ENCODE measurements at places on chromosomes 3 and 15. TPM values are rescaled to one million over a fixed set of nuclear protein-coding genes. Genes with fewer than 3 reads are reported as not detected.

The MYD88 gene
- total RNA-seq: 3.8 TPM

The FILIP1L gene
- 147 TPM for total RNA-seq

The STAB1 gene
- total RNA-seq: 47.5 TPM

The GLDN gene
- 1.1 TPM for total RNA-seq

The NPAP1 gene
- not detected for total RNA-seq

The ZBTB47 gene
- total RNA-seq: 121 TPM

The GPR176 gene
- total RNA-seq: 1.0 TPM

The CCR9 gene
- total RNA-seq: not detected

The VIPR1 gene
- total RNA-seq: 0.37 TPM

The SMARCC1 gene
- 31.9 TPM for total RNA-seq

DNA sequence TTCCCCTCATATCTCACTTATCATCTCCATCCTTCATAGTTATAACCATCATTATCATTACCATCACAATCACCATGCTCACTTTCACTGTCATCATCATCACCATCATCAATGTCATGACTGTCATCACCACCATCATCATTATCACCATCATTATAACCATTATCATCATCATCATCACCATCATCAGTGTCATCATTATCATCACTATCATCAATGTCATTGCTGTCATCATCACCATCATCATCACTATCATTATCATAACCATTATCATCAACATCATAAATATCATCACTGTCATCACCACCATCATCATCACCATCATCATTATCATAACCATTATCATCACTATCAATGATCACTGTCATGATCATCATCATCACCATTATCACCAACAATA is 44.1 kb downstream of the SSUH2 start:
- no peak overlapping the region for H3K4me3 ChIP-seq
- no peak overlapping the region for H3K27ac ChIP-seq
- no peak for DNase-seq
- no peaks in the 10 kb centered on the region for H3K27me3 ChIP-seq
- peaks cover 32% of the 10 kb centered on the region for H3K4me1 ChIP-seq

DNA sequence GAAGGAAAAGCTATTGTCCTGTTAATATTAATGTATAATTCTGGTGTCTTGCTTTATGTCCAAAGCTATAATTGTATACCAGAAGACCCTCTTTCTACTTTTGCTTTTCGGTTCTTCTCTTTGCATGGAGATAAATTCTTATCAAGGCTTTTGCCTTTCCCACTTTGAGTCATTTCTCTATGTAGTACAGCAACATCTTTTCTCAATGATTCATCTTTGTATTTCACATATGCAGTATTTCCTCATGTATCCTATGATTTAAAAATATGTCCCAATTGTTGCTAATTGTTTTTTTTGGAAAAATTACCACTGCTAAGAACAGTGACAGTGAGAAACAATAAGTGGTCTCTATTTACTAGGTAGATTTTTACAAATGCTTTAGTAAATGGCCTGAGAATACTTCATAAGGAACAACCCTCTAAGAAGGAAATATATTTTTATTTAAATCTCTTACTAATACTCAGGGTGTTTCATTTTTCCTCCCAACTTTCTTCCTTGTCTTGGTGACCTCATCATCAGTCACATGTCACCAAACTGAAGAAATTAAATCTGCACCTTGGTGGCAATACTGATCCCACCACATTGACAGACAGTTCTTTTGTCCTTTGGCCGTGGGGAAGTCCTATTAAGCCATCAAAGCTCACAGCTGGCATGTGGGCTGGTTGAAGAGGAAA is 290.6 kb downstream of the SATB1 start:
- no peaks in the 10 kb centered on the region for H3K36me3 ChIP-seq
- DNase-seq: no peak
- H3K4me3 ChIP-seq: no peak overlapping the region
- no peaks in the 10 kb centered on the region for H3K27me3 ChIP-seq

DNA sequence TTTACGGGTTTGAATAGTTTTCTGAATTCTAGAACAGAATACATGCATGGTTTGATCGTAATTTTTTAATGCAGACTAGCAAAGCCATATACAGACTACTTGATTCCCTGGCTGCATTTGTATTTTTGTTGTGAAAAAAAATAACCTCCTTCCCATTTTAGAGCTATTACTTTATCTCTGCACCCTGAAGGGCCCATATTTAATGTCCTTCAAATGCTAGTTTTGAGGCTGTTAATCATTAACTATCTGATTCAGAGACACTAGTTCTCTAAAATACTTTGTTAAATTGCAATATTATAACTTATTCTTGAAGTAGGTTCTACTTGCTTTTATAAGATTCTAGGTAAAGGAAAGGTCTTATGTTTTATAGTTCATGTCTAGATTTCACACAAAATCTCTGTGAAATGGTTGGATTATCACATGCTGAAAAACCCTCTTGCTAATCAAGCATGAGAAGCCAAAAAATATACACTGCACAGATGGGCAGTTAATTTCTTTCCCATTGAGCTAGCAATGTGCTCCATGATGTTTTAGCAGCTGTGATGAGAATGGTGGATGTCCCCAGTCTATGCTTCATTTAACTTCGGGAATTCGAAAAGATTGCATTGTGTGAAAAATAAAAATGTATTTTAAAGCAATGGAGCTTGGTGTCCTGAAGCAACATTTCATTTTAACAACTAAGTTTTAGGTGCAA is 634.0 kb upstream of the BCHE start:
- no peak overlapping the region for H3K4me3 ChIP-seq
- H3K36me3 ChIP-seq: no peaks in the 10 kb centered on the region
- DNase-seq: no peak
- H3K27ac ChIP-seq: no peak overlapping the region

DNA sequence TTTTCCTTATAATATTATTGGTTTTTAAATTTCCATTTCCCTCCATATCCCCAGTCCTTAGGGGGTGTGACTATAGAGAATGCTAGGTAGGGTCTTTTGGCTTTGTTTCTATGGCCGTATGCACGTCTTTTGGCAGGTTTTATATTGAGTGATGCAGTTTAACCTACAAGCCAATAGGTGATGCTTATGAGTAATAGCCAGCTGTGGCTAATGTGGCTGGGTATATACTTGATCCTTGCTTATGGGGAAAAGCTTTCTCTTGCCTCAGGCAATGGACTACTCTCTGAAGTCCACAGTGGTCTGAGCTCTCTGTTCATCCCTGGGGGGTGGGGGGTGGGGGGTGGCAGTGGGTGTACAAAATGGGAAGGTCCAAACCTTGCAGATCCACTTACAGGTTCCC is 223.9 kb downstream of the MFSD1 start:
- no peak overlapping the region for H3K4me3 ChIP-seq
- H3K27ac ChIP-seq: no peak overlapping the region
- H3K36me3 ChIP-seq: no peaks in the 10 kb centered on the region
- H3K4me1 ChIP-seq: no peaks in the 10 kb centered on the region
- DNase-seq: no peak

DNA sequence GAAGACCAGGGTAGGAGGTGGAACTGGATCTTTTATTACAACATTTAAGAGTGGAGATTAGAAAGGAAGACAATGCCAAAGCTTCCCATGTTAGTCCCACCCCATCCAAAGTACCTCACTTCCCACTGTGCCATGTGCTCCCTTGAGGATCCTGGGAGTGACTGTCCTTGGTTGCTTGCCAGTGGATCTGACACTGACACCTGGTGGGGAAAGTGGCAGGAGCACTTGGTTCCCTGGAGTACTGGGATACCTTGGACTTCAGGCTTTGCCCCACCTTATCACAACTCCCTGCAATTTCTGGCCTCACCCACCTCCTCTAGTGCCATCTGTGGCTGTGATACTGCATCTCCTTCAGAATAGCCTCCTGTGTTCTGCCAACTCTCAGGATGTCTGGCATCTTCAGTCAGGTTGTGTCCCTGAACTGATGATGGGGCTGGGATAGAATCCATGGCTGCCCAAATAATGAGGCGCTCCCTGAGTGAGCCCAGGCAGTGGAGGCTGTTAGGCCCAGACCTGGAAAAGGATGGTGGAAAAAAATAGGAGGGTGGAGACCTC is 1.3 kb downstream of the ELL3 start:
- peaks cover 5% of the 10 kb centered on the region for H3K36me3 ChIP-seq
- H3K27me3 ChIP-seq: no peaks in the 10 kb centered on the region
- H3K4me1 ChIP-seq: peaks cover 4% of the 10 kb centered on the region
- DNase-seq: peak; percentile 66
- H3K4me3 ChIP-seq: no peak overlapping the region

- H3K27me3 ChIP-seq: no peaks in the 10 kb centered on the region
- peaks cover 24% of the 10 kb centered on the region for H3K4me1 ChIP-seq
- H3K27ac ChIP-seq: peak overlapping the region; percentile 76
- no peaks in the 10 kb centered on the region for H3K36me3 ChIP-seq
Observed at GRCh38 chr3:106458952-106459351, 590.1 kb upstream of the CBLB start.

DNA sequence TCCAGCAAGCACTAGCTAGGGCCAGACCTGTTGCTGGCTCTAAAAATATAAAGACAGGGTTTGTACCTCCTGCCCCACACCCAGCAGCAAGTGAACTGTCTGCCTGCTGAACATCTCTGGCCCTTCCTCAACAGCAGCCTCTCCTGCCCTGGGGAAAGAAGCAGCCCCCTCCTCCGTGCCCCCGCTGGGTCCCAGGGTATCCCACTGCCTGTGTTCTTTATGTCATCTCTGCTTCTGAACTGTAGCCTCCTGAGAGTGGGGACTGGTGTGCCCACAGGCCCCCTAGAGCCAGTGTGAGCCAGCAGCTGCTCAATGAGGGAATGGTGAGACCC is 54.5 kb downstream of the ACAD9 start:
- H3K27ac ChIP-seq: no peak overlapping the region
- H3K36me3 ChIP-seq: no peaks in the 10 kb centered on the region
- no peak overlapping the region for H3K4me3 ChIP-seq
- H3K4me1 ChIP-seq: no peaks in the 10 kb centered on the region
- H3K27me3 ChIP-seq: no peaks in the 10 kb centered on the region

DNA sequence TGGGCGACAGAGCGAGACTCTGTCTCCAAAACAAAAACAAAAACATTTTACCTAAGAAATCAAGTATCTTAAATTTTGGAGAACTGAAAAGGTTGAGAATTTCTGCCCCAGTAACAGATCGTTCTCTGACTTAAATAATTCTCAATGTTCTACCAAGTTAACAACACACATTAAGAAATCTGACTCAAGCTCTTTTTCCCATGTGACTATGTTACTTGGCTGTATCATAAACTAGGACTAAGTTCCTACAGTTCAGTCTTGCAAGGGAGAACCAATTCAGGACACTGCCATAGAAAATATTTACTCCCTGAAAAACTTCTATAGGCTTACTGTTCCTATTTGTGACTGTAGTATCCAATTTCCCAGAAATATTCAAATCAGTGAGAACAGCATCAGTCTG is 20.9 kb upstream of the USF3 start:
- H3K36me3 ChIP-seq: peaks cover 30% of the 10 kb centered on the region
- peaks cover 25% of the 10 kb centered on the region for H3K4me1 ChIP-seq
- no peaks in the 10 kb centered on the region for H3K27me3 ChIP-seq
- no peak overlapping the region for H3K4me3 ChIP-seq

GRCh38 chr3:179113903-179114302 is 34.3 kb upstream of the PIK3CA start:
- H3K27me3 ChIP-seq: no peaks in the 10 kb centered on the region
- DNase-seq: no peak
- H3K27ac ChIP-seq: no peak overlapping the region
- H3K4me3 ChIP-seq: no peak overlapping the region

- H3K4me1 ChIP-seq: no peaks in the 10 kb centered on the region
- no peak overlapping the region for H3K27ac ChIP-seq
- H3K4me3 ChIP-seq: no peak overlapping the region
- H3K36me3 ChIP-seq: no peaks in the 10 kb centered on the region
Observed at GRCh38 chr15:27669641-27670040, 429.5 kb downstream of the OCA2 start.

GRCh38 chr3:159929171-159930141 is 59.2 kb upstream of the IL12A start:
- H3K27me3 ChIP-seq: no peaks in the 10 kb centered on the region
- peak; percentile 20 for DNase-seq
- H3K4me3 ChIP-seq: no peak overlapping the region
- H3K27ac ChIP-seq: peak overlapping the region; percentile 3
- no peaks in the 10 kb centered on the region for H3K36me3 ChIP-seq

- no peaks in the 10 kb centered on the region for H3K27me3 ChIP-seq
- H3K36me3 ChIP-seq: no peaks in the 10 kb centered on the region
- DNase-seq: peak; percentile 65
- no peak overlapping the region for H3K27ac ChIP-seq
- H3K4me3 ChIP-seq: peak overlapping the region; percentile 22
Observed at GRCh38 chr3:14297784-14298236, 104.6 kb upstream of the SLC6A6 start.

- no peaks in the 10 kb centered on the region for H3K4me1 ChIP-seq
- H3K36me3 ChIP-seq: no peaks in the 10 kb centered on the region
- no peak for DNase-seq
- no peak within 1 kb of the TSS for H3K4me3 ChIP-seq
- H3K27ac ChIP-seq: no peak within 1 kb of the TSS
- no peaks in the 10 kb centered on the region for H3K27me3 ChIP-seq
Observed at GRCh38 chr3:127192576-127193232, at the start of gene PRR23E. PRR23E (plus strand) TSS chr3:127193131; CDS start chr3:127196686, 3,555 bp downstream.

GRCh38 chr15:80191897-80192595 is 39.2 kb downstream of the FAH start:
- H3K36me3 ChIP-seq: no peaks in the 10 kb centered on the region
- H3K4me3 ChIP-seq: no peak overlapping the region
- no peaks in the 10 kb centered on the region for H3K4me1 ChIP-seq
- DNase-seq: no peak
- no peaks in the 10 kb centered on the region for H3K27me3 ChIP-seq
- H3K27ac ChIP-seq: no peak overlapping the region

GRCh38 chr15:69718916-69719315 is 266.3 kb downstream of the RPLP1 start:
- no peak for DNase-seq
- H3K36me3 ChIP-seq: no peaks in the 10 kb centered on the region
- peaks cover 9% of the 10 kb centered on the region for H3K4me1 ChIP-seq
- H3K27me3 ChIP-seq: no peaks in the 10 kb centered on the region

DNA sequence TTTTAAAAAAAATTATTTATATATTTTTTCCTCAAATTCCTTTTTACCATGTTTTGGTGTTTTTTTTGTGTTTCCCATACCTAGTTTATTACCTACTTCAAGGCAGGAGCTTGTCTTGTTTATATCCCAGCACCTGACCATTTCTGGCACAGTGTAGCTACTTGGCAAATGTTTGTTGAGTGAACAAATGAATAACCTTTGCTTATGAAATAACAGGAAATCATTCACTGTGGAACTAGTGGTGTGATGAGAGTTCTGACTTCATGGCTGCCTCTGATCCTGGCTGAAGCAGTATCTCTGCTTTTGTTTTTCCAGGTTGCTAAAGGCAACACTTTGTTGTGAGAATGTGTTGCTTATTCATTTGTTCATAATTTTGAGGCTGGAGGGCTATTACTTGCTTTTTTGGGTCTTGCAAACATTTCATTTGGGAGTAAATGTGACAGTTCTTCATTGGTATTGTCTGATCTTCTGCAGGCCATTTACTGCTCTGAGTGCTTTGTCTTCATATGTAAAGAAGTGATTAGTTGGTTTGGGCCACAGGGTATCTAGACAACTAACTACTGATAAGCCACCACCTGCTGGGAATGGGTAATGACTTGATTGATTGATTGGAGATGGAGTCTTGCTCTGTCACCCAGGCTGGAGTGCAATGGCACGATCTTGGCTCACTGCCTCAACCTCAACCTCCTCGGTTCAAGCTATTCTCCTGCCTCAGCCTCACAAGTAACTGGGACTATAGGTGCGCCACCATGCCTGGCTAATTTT is 5.7 kb downstream of the RAD54L2 start:
- no peak for DNase-seq
- no peak overlapping the region for H3K4me3 ChIP-seq
